Right hindlimb (tissue), 1 donor: ENCODE measurements at places on chromosomes 3 and 15.

- no peak for DNase-seq
Measured at GRCh38 chr3:32278714-32279113, 40.2 kb downstream of the CMTM8 start.

DNA sequence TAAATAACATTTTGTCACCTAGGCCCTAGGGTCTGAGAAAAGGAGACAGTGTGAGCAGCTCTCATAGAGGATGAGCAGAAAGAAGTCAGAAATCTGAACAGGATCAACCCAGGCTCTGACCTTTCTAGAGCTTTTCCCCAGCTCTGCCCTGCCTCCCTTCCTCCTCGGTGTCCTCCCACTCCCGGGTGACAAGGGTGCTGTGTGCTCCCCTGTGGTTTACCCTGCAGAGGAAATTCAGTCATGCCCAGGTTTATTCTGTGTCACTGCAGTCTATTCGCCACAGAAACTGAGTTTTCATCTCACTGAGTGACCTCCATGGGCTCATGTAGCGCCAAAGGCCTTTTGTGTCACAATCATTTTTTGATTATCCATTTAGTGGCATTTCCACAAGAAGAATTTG, 76.6 kb downstream of the IL12A start:
- DNase-seq, result no peak

GRCh38 chr3:196166741-196167140, 44.5 kb downstream of the ZDHHC19 start:
- no peak for DNase-seq

- DNase-seq, result no peak
Measured at GRCh38 chr3:126308394-126309125, 48.6 kb downstream of the KLF15 start.

GRCh38 chr3:17639257-17639656, 103.2 kb downstream of the TBC1D5 start:
- no peak for DNase-seq

DNA sequence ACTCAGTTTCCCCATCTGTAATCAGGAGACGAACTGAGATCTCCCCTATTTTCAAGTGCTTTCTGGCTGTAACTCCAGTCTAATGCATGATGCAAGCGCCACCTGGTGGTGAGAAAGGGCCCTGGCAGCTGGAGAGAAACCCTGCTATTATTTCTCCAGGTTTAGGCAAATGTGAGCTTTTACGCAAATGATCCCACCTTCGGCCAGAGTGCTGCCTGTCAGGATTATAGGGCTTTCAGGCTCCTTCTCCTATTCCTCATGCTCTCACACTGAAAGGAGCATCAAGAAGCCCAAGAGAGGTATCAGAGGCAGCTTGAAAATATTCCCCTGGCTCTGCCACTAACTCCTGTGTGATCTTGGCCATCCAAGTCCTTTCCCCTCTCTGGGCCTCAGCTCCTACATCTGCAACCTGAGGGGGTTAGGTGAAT, 93.9 kb upstream of the RASGRF1 start:
- peak; percentile 74 for DNase-seq

GRCh38 chr3:102180280-102180931, 254.4 kb upstream of the ZPLD1 start:
- DNase-seq, result no peak

DNA sequence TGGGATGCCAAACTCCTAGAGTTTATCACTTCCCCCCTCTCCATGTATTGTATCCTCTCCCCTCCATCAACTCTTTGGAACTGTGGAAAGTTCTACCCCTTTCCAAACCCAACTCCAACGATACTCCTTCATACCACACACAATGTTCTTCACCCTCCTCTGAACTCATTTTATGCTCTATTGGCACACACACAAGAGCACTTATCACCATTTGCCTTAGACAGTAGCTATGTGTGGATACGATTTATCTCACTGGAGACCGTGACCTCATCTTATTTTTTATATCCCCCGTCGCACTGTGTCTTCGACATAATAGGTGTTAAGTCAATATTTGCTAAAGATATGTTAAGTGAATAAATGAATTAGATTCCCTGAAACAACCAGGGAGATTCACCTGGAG, 316.5 kb upstream of the PROK2 start:
- DNase-seq, result no peak

GRCh38 chr15:101266034-101266433, 11.3 kb downstream of the SELENOS start:
- peak; percentile 51 for DNase-seq
